Activated T-cell treated with anti-CD3 and anti-CD28 coated beads, Interleukin-2, amount 50 U/mL, for 72 hours (primary cell): ENCODE measurements at places on chromosomes 13 and 19. TPM values are rescaled to one million over a fixed set of nuclear protein-coding genes. Genes with fewer than 3 reads are reported as not detected.

MICOS13 gene
- total RNA-seq: 34.1 TPM

BRSK1 gene
- 19.6 TPM for total RNA-seq

CCDC8 gene
- not detected for total RNA-seq

AP1M2 gene
- not detected for total RNA-seq

MARK4 gene
- total RNA-seq: 25.3 TPM

TCF3 gene
- 126 TPM for total RNA-seq

RAB11B gene
- total RNA-seq: 69.2 TPM
